ENCODE measurements at places on chromosomes 4 and X.
A peak's percentile ranks its signal among the peaks of the same experiment; 100 is the strongest.

DNA sequence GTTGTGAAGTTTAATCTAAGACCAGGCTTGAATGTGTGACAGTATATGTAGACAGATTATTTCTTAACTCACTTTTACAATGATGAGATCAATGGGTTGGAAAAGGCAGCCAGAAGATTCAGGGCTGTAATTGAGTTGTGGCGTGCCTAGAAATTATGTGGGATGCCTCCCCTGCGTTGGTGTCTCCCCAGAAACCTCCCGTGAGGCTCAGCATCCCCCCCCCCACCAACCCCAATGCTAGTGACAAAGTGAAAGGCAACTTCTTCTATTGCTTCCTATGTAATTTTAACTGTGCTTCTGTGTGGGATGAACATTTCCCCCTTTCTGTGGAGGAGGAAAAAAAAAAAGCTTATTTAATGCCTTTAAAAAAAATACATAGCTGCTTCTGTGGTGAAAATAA is 297.9 kb downstream of the ARHGAP10 start:
- DNase-seq = no peak

- DNase-seq = no peak
These were observed 215.0 kb downstream of the HTR2C start for GRCh38 chrX:114798907-114799306.

- no peak for DNase-seq
These were observed 210.3 kb upstream of the EPHA5 start for GRCh38 chr4:65880594-65880993.

- peak; percentile 57 for DNase-seq
These were observed 374.7 kb downstream of the ANKRD50 start for GRCh38 chr4:124337874-124338273.

DNA sequence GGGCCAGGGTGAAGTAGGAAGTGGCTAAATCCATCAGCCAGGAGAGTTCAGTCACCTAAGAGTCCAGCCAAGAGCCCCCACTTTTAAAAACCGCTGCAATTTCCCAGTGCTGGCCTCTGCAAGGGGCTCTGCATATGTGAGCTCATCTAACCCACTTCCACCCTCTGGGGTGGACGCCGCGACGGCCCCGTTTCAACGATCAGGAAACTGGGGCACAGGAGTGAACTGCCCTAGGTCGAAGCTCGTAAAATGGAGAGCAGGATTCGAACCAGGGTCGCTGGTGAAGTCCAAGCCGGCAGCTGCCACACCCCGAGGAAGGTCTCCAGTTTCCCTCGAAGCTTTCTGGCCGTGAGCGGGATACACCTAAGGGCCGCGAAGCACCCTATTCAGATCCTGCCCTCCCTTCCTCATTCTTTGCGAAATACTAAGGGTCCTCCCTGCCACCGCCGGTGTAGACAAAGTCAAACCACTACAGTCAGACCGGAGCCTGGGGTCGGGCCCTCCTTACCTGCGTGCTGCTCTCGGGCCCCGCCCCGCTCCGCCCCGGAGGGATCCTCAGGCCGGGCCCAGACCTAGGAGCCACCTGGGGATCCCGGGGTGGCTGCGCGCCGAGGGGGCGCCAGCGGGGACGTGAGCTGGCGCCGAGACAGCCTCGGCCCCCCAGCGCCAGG is 446 bp downstream of the EVC2 start:
- DNase-seq = peak; percentile 13

DNA sequence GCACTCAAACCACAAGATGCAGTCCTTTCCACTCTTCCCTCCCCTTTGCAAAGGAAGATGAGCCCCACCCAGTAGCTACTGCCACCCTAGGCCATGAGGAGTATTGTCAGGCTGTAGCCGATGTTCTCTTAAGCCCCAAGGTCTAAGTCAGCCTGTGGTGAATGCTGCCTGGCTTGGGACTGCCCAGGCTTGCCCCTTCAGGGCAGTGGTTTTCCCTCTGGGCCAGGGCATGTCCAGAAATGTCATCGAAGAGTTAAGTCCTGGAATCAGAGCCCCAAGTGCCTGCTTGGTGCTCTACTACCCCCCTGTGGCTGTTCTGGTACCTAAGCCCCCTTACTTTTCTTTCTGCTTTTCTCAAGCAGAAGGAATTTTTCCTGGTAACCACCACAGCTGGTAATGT is 11.8 kb upstream of the PGK1 start:
- no peak for DNase-seq

- no peak for DNase-seq
These were observed 58.2 kb downstream of the PPM1K start for GRCh38 chr4:88226143-88226542.

DNA sequence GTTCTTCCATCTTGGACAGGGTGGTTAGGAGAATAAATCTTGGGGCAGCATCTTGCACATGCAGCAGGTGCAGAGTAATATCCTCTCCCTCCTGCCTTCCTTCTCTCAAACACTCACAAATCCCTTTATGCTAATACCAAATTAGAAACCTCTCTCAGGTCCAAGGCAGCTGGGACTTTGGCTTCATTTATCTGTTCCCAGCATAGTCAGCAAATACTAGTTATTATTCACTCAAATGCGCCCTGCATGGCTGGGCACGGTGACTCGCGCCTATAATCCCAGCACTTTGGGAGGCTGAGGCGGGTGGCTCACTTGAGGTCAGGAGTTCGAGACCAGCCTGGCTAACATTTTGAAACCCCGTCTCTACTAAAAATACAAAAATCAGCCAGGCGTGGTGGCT is 156.0 kb upstream of the GALNT7 start:
- DNase-seq = no peak

DNA sequence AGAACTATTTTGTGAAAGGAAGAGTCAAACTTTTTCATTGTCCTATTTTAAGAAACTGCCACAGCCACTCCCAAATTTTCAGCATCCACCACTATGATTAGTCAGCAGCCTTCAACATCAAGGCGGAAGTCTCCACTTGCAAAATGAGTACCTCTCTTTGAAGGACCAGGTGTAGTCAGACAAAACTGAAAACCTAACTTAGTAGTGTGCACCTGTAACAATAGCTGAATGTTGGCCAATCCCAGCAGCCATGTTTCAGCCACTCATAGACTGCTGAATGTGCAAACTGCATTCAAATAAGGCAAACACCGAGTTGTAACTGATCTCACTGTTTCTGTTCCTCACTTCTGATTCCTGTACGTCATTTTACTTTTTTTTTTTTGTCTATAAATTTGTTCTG is 341.1 kb downstream of the IL15 start:
- DNase-seq = no peak

- DNase-seq = no peak
These were observed 18.3 kb upstream of the PRDM8 start for GRCh38 chr4:80178964-80179363.

DNA sequence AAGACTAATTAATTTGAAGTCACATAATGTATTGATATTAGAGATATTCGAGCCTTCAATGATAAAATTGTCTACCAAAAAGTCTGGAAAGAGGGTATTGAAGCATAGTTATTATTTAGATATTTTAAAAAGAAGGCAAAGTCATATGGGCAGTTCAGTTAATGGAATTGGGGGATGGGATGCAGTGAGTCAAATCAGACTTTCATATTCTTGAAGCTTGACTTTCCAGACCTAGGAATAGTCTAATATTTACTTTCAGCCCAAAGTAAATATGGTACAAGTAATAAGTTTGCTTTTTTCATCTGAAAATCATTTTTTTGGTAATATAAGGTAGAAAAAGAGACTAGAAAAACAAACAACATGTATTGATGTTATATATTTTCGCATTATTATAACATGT is 2017.8 kb downstream of the C4orf33 start:
- DNase-seq = no peak

- DNase-seq = no peak
These were observed 39.2 kb downstream of the RAB40AL start for GRCh38 chrX:102976286-102976685.

DNA sequence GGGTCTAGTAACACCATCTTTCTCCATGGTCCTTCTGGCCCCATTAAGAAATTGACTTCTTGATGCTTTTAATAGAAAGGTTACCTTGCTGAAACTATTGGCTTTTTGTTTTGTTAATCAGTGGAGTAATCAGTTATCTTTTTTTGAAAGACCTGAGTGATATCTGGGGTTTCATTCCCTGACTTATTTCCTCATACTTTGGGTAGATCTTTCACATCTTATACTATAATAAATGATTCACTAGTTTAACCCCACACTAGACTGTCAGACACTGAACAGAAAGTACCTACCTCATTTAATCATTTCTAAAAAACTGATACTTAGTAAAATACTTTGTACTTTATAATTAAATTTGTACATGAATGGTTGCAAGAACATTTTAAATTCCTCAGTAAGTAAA is 1021.1 kb downstream of the STIM2 start:
- no peak for DNase-seq

- DNase-seq = no peak
These were observed 42.3 kb downstream of the QRFPR start for GRCh38 chr4:121338518-121338917.

- peak; percentile 12 for DNase-seq
These were observed 712 bp downstream of the STX18 start for GRCh38 chr4:4541040-4541631.

- no peak for DNase-seq
These were observed 198.7 kb downstream of the AFAP1 start for GRCh38 chr4:7740866-7741525.

DNA sequence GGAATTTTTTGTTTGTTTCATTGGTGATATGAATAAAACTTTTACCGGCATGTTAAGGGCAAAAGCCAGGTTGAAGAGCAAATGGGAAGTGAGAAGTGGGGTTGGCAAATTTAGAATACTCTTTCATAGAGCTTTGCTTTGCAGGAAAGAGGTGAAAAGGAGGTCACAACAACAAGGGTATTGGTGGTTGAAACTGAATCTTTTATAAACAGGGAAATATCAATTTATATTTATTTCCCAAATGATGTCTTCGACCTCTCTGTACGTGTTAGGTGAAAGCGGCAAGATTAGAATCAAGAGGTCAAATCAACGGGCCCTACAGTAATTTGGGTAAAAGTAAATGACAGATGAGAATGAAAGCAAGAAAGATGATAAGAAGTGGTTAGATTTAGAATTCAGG is 3.4 kb downstream of the SMR3A start:
- no peak for DNase-seq

- DNase-seq = no peak
These were observed 3.8 kb upstream of the FGG start for GRCh38 chr4:154616287-154616686.

GRCh38 chr4:139866276-139866962 is 200.8 kb downstream of the MGST2 start:
- no peak for DNase-seq

- peak; percentile 83 for DNase-seq
These were observed at the start of gene FGF2 for GRCh38 chr4:122826553-122827257. Gene FGF2 (plus strand): TSS chr4:122826831. CDS start chr4:122827175, 344 bp downstream.
